RPMI7951 (cell line): ENCODE measurements at places on chromosomes 3 and 15. TPM values are rescaled to one million over a fixed set of nuclear protein-coding genes. Genes with fewer than 3 reads are reported as not detected.

GRCh38 chr3:33312361-33312760, 35.1 kb downstream of the FBXL2 start:
- no peak for DNase-seq

GRCh38 chr3:66405701-66406091, 95.1 kb downstream of the LRIG1 start:
- peak; percentile 98 for DNase-seq

DNA sequence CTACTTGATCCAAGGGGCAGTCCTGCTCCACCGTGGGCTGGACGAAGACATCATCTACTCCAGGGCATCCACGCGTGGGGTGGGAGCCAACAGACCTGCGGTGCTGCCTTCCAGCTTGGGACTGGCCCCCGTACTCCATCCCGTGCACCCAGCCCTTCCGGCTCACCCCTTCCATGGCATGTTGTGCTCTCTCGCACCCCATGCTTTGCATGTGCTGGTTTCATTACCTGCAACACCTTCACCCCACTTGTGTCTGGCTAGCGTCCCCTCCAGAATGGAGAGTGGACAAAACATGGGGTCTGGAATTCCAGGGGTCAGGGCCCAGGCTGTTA, 30.2 kb downstream of the SEMA7A start:
- no peak for DNase-seq

DNA sequence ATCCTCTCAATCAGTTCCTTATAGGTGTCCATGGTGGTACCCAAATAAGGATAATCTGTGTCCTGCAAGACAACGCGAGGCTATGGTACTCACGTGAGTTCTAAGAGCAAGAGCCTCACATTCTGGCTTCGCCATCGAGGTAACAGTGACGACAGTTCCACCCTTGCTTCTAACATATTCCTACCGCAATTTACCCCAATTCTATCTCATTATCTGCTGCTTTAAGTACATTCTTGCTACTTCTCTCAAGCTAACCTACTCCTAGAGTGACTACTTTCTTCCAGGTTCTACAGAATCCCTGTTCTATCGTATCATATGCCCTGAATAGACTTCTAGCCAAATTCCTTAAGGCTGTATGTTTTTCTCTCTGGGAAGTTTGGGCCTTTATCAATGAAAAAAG, 26.6 kb downstream of the TFRC start:
- DNase-seq: no peak

Gene ZNF80
- total RNA-seq: not detected in 2 replicates

Gene MASP1
- total RNA-seq: not detected in 2 replicates

Gene PLXNA1
- 44.0 and 60.2 TPM in 2 replicates for total RNA-seq

Gene HLTF
- total RNA-seq: 89.6 and 92.8 TPM in 2 replicates

Gene HEG1
- total RNA-seq: 27.4 and 29.3 TPM in 2 replicates

Gene CLDN16
- total RNA-seq: not detected in 2 replicates

Gene ZNF660
- total RNA-seq: 1.1 and 1.2 TPM in 2 replicates
